ENCODE measurements at places on chromosomes 1 and 21.

GRCh38 chr1:91817211-91817905, 68.6 kb downstream of the TGFBR3 start:
- no peak for DNase-seq

- DNase-seq, result no peak
Measured at GRCh38 chr1:4974981-4975685, 320.7 kb downstream of the AJAP1 start.

- no peak for DNase-seq
Measured at GRCh38 chr1:155392898-155393411, 72.3 kb downstream of the RUSC1 start.

GRCh38 chr1:229032375-229032774, 238.5 kb upstream of the RAB4A start:
- no peak for DNase-seq

DNA sequence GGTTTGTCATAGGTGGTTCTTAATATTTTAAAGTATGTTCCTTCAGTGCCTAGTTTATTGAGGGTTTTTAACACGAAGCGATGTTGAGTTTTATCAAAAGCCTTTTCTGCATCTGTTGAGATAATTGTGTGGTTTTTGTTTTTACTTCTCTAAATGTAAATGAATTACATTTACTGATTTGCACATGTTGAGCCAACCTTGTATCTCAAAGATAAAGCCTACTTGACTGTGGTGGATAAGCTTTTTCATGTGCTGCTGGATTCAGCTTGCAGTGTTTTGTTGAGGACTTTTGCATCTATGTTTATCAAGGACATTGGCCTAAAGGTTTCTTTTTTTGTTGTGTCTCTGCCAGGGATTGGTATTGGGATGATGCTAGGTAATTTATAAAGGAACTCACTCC, 142.5 kb downstream of the PRDM2 start:
- DNase-seq, result no peak

DNA sequence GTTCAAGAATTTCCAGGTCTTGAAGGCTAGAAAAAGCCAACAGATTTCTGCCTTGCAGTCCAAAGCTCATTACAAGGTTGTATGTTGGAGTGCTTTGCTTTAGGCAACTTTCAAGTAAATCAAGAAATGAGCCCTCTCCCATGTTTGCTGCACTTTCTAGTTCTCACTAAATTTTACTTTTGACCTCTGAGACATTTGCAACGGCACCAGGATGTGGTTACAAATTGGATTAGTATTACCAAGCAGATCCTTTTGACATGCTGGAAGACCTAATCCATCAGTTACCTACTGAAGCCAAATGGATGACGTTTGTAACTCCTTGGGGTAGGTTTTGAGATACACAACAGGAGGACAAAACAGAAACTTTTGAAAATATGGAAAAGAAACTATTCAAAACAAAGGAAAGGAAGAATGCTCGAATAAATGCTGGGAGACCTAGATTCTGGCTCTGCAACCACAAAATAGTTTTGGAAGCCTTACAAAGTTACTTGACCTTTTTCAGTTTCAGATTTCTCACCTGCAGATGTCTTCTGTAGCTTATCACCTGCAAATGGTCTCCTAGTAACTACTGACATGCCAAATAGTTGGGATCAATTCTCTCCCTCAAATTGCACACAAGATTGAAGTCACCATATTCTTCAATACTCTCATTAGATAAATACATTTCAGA, 251.7 kb upstream of the ADGRL2 start:
- no peak for DNase-seq

- DNase-seq, result no peak
Measured at GRCh38 chr1:92096317-92096716, 16.2 kb downstream of the BTBD8 start.

DNA sequence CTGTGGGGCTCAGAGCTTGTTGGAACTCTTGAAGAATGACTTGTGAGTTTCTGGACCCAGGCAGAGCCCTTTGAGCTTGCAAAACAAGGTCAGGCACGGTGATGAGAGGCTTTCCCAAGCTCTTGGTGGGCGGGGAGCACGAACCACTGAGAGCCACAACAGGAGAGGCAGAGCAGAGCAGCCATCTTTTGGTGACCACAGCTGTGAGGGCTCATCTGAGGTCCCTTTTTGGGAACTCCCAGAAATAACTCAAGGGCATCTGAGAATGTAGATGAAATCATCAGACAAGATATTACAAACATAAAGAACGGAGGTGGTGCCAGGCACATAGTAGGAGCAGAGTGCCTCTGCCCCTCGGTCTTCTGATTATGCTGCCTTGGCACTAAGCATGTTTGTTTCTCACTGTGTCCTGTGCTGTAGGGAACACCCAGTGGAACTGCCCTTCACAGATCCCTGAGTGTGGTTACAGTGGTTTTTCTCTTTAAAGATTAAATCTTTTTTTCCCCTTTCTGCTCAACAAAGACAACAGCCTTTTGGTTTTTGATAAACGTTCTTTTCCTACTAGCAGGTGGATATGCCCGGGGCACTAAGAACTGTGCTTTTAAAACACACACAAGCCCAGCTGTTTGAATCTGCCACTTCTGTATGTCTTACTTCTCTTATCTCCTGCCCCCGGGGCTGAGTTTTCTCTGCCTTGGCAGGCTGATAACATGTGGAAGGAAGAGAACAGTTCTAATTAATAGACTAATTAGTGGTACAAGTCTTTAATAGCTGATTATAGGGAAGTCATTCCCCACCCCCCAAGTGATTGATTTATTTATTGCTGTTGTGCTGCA, 37.7 kb downstream of the CD34 start:
- DNase-seq, result no peak

DNA sequence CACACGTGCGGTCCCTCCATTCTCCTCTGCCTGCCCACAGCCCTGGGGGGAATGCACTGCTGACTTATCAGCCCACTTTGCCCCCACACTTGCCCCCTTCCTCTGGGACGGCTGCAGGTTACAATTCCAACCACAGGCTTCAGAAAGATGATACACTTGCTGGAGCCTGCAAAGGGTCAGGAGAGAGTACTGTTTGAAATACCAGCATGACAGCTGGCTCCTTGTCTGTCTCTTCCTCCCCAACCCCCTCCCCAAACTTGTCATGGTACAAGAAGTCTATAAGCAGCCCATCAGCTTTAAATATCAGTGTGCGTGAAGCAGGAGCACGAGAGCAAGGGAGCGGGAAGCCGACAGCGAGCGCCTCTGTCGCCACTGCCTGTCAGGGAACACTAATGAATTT, 62.4 kb downstream of the ERI3 start:
- no peak for DNase-seq

GRCh38 chr21:41164052-41164451, 3.9 kb upstream of the BACE2 start:
- no peak for DNase-seq
